ENCODE measurements at places on chromosomes 4 and X. TPM values are rescaled to one million over a fixed set of nuclear protein-coding genes. Genes with fewer than 3 reads are reported as not detected.

Gene NXT2
- total RNA-seq, result 14.3 TPM

Gene MAP9
- 15.7 TPM for total RNA-seq

Gene ABHD18
- 6.4 TPM for total RNA-seq

Gene RBMX
- total RNA-seq, result 207 TPM

Gene GYPA
- total RNA-seq, result not detected

Gene TCP11X2
- total RNA-seq, result not detected

Gene CSAG2
- total RNA-seq, result not detected

Gene UCP1
- not detected for total RNA-seq

Gene UPF3B
- total RNA-seq, result 2.1 TPM

Gene ZNF711
- 0.87 TPM for total RNA-seq

Gene NWD2
- not detected for total RNA-seq

Gene HS3ST1
- total RNA-seq, result under 0.01 TPM

Gene DGKQ
- 25.6 TPM for total RNA-seq

Gene CXCL11
- total RNA-seq, result not detected

Gene ODAM
- not detected for total RNA-seq

Gene PAGE4
- not detected for total RNA-seq

Gene UGT8
- 1.00 TPM for total RNA-seq

Gene SH2D1A
- total RNA-seq, result not detected

Gene HS6ST2
- total RNA-seq, result 0.25 TPM

Gene DNAJB14
- 42.2 TPM for total RNA-seq

Gene VEGFC
- total RNA-seq, result 45.3 TPM

Gene CT45A2
- total RNA-seq, result not detected

Gene SOWAHB
- not detected for total RNA-seq

Gene ARSJ
- 40.9 TPM for total RNA-seq

Gene HSFX1
- 1.00 TPM for total RNA-seq

Gene GLRA3
- under 0.01 TPM for total RNA-seq

Gene POU4F2
- not detected for total RNA-seq

Gene NEUROG2
- not detected for total RNA-seq

Gene RAB33A
- total RNA-seq, result 4.3 TPM

Gene ARHGAP10
- total RNA-seq, result 33.6 TPM

Gene SMIM31
- total RNA-seq, result not detected

Gene S100G
- total RNA-seq, result not detected

Gene OTC
- not detected for total RNA-seq

Gene GNL3L
- 26.1 TPM for total RNA-seq

Gene STARD8
- total RNA-seq, result 8.7 TPM

Gene ADGRG2
- not detected for total RNA-seq

Gene TKTL1
- not detected for total RNA-seq

Gene SPINK2
- total RNA-seq, result not detected

Gene CD38
- not detected for total RNA-seq

Gene PDE5A
- 106 TPM for total RNA-seq

Gene HSFX4
- not detected for total RNA-seq

Gene TRPC3
- total RNA-seq, result 1.7 TPM

Gene GABRB1
- not detected for total RNA-seq

Gene NAP1L2
- 3.9 TPM for total RNA-seq

Gene FGD1
- 7.0 TPM for total RNA-seq

Gene MAMLD1
- total RNA-seq, result 0.44 TPM

Gene SMAD1
- total RNA-seq, result 16.4 TPM

Gene UGT2B11
- total RNA-seq, result not detected

Gene EDA2R
- 12.6 TPM for total RNA-seq

Measured in uterine smooth muscle cell (primary cell).